ENCODE measurements at places on chromosomes 4 and X.

- DNase-seq = no peak
These were observed 713 bp upstream of the GATA1 start for GRCh38 chrX:48785540-48786214.

DNA sequence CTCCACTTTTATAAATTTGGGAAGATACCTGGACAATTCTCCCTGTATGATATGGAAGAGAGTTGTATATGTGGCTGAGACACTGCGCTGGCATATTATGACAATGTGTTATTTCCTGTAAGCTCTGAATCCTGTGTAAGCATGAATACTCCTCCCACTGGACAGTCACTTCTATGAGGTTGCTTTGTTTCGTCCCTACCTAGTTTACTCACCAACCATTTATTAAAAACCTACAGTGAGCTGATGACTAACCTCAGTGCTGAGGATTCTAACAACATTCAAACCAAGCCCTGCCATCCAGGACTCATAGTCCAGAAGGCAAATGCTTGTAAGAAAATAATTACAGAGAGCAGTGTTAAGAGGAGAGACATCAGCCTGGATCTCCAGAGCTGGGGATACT lies 1632.9 kb upstream of the TENM3 start:
- DNase-seq = no peak

DNA sequence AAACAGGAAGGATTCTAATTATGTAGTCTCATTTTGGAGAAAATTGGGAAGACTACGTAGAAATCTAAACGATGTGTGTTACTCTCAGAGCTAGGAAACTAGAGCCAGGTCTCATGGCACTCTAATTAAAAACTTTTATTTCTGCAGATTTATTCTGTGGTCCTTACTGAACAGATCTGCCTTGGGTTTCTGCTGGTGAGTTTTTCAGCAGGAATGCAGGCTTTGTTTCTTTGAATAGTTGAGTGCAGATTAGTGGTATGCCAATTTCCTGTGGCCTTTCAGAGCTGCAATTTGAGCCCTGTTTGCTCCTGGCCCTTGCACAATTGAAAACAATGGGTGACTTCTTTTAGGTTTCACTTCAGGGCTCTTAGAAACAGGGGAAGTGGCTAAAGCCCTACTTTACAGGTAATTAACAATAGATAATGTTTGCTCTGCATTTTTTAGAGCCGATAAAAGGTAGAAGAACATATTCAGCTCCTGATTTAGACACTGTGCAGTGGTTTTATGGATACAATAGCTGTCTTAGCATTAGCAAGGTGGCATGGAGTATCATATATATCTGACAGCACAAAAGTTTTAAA lies 21.8 kb downstream of the SPRY1 start:
- no peak for DNase-seq

DNA sequence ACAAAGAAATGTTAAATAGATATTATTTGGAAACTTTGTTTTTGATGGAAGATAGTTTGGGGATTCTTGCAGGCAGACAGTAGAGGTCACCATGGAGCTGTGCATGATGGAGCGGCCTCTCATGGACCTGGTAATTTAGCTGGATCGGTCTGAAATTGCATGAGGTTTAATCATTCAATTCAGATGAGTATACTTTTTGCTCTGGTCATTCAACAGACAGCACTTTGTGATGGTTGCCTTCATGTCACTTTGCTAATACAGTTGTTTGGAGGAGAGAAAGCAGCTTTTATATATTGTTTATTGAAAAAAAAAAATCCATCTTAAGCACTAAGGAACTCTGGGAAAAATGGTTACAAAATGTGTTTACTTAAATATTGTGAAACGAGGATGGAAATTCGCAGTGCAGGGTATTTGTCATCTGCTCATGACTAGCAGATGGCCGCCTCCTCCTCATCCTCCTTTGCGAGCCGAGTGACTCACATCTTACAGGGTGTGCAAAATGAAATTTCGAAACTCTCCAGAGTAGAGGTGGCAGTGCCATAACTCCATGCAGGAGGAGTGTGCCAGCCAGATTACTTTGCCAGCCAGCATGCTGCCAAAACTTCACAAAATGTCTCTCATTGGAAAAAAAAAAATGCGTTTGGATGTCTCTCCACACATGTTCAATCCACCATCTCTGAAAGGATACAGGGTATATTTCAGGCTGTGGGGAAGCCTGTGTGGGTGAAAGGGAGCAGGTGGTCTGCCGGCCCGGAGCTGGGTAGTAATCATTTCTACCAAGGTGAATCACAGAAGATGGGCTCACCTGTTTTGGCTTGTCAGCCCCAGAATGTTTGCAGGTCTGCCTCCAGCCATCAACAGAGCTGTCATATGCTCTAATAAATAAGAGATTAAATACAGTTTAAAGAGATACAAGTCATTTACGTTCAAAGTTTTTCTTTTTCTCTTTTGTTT lies 314.9 kb upstream of the DIPK2B start:
- DNase-seq = no peak

DNA sequence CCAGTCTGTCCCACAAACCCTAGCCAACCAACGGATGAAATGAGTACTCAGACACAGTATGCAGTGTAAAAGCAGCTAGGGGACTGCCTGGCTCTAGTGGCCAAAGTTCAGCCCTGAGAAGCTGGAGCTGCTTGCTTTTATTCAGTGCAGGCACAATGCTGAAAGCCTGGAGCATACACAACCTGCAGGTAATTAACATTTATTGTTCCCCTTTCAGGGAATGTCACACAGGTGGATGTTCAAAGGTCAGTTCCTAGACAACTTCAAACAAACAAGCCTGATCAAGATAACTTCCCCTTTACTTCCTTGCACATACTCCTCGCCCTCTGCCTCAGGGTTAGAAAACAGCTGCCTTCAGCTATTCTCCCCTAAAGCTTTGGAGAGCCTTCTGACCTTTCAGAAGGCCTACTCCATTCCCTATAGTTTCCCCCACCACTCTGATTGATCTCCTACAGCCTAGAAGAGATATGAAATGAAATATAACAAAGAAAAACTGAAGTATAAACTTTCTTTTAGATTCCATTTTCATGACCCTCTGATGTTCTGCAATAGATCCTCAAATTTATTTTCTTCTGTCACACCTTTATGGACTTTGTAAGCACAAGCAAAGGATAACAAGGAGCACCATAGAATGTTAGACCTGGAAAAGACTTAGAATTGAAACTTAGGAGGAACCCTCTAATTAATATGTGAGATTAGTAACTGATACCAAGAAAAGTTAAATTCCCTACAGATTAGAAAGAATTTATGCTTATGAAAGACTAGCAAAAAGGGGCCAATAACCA lies 6.8 kb upstream of the DCAF8L1 start:
- no peak for DNase-seq

DNA sequence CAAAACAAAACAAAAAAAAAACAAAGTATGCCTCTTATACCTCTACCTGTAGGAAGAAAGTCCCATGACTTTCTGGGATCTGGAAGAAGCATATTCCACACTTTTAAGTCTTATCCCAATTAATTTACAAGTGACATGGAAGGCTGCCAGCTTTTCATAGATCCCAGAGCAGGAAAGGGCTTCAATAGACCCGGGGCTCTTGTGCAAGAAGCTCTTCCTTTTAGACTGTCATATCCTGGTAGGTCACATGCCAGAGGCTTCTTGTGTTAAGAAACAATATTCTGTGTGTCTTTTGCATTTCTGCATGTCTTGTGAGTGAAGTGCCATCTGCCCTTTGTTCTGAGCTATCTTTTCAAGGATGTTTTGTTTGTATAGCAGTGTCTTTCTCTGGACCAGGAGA lies 84.4 kb upstream of the PHOX2B start:
- no peak for DNase-seq

- DNase-seq = no peak
These were observed 13.9 kb upstream of the SEC24B start for GRCh38 chr4:109419679-109420078.

GRCh38 chr4:109755656-109756055 lies 25.8 kb upstream of the PLA2G12A start:
- DNase-seq = no peak

DNA sequence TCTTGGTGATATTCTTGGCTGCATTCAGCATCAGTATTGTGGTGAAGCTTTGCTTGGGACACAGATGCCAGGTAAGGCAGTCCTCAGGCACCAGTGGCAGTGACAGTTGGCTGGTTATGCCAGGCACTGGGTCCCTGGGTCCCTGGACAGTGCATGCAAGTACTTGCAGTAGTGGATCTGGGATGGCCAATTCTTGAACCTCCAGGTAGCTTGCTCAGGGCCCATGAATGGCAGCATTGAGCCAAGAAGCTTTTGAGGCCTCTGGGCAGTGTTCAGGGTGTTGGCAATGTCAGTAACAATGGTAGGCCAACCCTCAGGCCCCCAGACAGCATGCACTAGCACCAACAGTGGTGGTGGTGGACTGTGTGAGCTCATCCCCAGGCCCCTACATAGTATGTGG lies 106.8 kb upstream of the ANXA10 start:
- no peak for DNase-seq

GRCh38 chrX:47198026-47198686 lies 4.5 kb downstream of the UBA1 start:
- DNase-seq = no peak

GRCh38 chrX:155998116-155998515 lies 620 bp downstream of the IL9R start:
- DNase-seq = no peak

DNA sequence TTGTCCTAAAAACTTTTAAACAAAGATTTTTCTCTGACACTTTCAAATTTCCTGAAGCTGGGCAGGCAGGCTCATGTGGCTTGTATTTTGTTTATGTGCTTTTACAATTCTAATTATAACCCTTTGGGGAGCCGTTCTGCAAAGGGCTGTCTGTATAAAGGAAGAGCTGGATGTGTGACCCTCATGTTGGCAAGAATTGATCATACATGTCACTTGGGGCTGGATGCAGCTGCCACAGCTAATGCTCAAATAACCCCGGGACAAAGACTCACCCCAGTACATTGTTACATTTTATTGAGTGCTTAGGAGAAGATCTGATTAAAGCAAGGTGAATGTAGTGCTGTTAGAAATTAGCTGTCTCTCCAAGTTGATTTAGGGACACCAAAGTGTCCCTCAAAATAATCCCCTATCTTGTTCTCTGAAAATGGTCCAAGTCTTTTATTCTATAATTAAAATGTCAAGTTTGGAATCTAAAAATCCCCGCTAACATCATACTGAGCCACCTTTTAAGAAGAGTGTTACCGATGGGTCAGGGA lies 13.0 kb upstream of the DAPP1 start:
- no peak for DNase-seq

DNA sequence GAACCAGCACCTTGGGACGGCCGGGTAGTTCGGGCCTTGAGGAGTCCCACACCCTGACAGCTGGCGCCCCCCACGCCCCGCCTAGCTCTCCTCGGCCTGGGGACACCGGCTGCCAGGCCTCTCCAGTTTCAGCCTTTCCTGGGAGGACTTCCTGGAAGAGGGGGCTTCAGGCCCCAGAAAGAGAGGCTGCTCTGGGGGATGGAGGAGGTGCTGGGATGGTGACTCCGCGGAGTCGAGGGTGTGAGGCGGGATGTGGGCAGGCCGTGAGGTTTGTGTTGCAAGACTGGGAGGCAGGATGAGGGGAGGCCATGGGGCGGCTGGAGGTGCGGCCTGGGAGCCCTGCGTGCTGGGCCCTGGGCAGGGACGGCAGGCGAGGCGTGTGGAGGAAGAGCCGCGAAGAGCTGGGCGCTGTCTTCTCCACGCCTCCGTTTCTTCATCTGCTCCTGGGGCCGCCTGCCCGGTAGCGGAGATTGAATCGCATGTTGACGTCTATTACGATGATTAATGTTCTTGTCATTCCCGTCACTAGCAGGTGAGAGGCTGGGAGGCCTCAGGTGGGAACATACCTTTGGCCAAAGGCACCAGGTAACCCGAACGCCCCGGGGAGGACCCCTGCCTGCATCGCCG lies 918 bp upstream of the FGFRL1 start:
- peak; percentile 71 for DNase-seq

DNA sequence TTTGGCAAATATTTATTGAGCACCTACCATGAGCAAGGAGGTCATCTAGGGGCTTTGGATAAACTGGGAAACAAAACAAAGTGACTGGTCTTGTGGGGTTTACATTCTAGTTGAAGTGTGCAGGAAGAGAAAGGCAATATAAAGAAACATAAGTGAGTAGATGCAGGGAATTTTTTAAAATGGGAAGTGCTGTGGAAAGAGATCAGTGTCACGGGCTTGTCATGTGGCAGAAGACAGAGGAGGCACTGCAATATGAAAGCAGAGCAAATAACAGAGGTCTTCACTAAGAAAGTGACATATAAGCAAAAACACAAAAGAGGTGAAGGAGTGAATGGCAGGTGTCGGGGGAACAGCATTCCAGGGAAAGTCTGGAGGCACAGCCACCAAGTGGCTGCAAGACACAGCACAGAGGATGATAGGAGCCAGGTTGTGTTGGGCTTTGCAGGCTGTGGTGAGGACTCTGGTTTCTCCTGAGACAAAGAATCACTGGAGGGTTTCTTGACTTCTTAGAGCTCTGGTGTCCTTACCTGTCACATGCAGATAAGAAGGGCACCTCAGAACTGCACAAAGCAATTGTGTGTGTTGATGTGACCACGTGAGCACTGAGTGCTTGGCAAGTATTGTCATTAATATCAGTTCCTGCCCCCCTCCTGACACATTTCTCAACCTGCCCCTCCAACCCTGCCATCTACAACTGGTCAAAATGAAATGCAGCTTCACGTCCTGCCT lies 143.5 kb downstream of the TSPAN5 start:
- no peak for DNase-seq

- peak; percentile 59 for DNase-seq
These were observed at the start of gene CHST7 for GRCh38 chrX:46573331-46573891. CHST7 (plus strand) TSS chrX:46573765; CDS start chrX:46573932, 167 bp downstream.

DNA sequence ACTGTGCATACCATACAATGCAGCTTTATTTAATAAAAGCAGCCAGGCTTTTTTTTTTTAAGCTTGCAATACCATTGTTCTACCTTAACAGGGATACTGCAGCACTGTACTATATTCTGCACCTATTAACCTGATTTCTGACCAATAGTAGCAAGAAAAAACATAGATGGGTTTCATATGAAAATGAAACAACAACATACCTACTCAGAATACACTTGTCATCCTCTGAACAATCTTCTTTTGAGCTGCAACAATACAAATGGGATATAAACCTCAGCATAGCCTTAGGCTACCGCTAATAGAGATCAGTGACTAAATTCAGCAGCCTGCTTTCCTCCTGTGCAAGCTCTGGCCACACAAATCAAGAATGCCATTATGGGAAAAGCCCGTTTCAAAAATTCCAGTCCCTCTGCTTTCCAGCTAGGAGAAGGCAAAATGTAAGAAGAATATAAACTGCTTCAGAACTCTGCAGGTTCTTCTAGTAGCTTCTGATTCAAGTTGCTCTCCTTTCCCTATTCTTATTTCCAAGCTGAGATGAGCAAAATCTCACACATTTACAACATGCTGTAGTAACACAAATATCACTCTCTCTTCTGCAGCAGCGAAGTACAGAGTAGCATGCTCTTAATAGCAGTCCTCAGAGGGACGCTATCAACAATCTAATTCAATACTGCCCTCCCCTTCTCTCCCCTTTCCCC lies 143.4 kb downstream of the KLHL13 start:
- DNase-seq = no peak

GRCh38 chr4:159593681-159594080 lies 490.8 kb downstream of the RAPGEF2 start:
- DNase-seq = no peak

- no peak for DNase-seq
These were observed 11.4 kb upstream of the TREX2 start for GRCh38 chrX:153457136-153457825.
